ENCODE measurements at places on chromosomes 7 and 10. TPM values are rescaled to one million over a fixed set of nuclear protein-coding genes. Genes with fewer than 3 reads are reported as not detected.

Gene GPRIN2
- not detected for total RNA-seq

- no peak for DNase-seq
- peaks cover 8% of the 10 kb centered on the region for H3K4me1 ChIP-seq
- no peak overlapping the region for H3K27ac ChIP-seq
- H3K4me3 ChIP-seq: no peak overlapping the region
These were observed 10.3 kb downstream of the PWWP2B start for GRCh38 chr10:132407243-132407746.

- no peaks in the 10 kb centered on the region for H3K36me3 ChIP-seq
- no peaks in the 10 kb centered on the region for H3K4me1 ChIP-seq
- no peak overlapping the region for H3K27ac ChIP-seq
- peaks cover 7% of the 10 kb centered on the region for H3K27me3 ChIP-seq
- H3K4me3 ChIP-seq: no peak overlapping the region
These were observed 18.1 kb downstream of the TRIL start for GRCh38 chr7:28939844-28940544.

GRCh38 chr7:75993689-75994387 is 557 bp downstream of the TMEM120A start:
- DNase-seq: peak; percentile 22
- peaks cover 26% of the 10 kb centered on the region for H3K4me1 ChIP-seq

DNA sequence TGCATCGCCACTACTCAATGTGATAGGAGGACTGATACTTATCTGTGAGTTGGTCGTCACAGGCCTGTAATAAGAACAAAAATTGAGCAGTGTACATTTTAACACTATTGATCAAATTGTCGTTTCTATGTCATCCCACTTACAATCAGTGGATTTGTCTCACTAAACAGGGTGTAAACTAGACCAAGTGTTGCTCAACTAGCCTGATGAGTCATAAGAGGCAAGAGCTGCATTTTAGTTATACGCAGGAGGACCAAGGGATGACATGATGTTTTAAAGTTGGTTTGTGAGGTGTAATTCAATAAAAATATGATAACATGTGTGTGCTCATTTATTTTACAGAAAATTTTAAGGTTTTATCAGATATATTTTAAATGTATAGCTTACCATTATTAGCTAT is 1239.2 kb downstream of the REEP3 start:
- H3K27me3 ChIP-seq: no peaks in the 10 kb centered on the region
- DNase-seq: no peak
- H3K4me3 ChIP-seq: no peak overlapping the region
- H3K4me1 ChIP-seq: no peaks in the 10 kb centered on the region

GRCh38 chr7:82959528-82959927 is 203.2 kb downstream of the PCLO start:
- no peak overlapping the region for H3K4me3 ChIP-seq
- no peak overlapping the region for H3K27ac ChIP-seq
- DNase-seq: no peak

DNA sequence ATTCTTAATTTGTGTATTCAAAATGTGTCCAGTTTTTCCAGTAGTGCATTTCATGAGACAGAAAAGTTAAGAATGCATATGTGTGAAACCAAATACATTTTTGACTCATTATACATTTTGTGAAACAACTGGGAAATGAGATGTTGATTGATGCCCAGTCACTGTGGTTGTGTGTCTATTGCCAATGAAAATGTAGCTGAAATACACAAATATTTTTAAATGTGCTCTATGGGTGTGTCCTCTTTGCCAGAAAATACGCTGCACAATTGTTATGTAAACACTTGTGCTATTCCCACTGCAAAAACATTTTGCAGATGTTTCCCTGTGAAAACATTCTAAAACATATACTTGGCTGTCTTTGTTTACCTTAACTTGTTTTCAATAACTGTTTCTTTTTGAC is 395.2 kb downstream of the TFEC start:
- H3K27me3 ChIP-seq: no peaks in the 10 kb centered on the region
- no peak overlapping the region for H3K4me3 ChIP-seq
- H3K27ac ChIP-seq: no peak overlapping the region
- H3K36me3 ChIP-seq: no peaks in the 10 kb centered on the region

Gene NAT16
- not detected for total RNA-seq

- no peaks in the 10 kb centered on the region for H3K27me3 ChIP-seq
- no peak for DNase-seq
- H3K27ac ChIP-seq: no peak overlapping the region
- H3K4me1 ChIP-seq: peaks cover 52% of the 10 kb centered on the region
- H3K36me3 ChIP-seq: peaks cover 6% of the 10 kb centered on the region
These were observed 56.4 kb downstream of the ESYT2 start for GRCh38 chr7:158772916-158773315.

Gene LIPJ
- not detected for total RNA-seq

GRCh38 chr7:50632561-50633413 is 67.6 kb upstream of the DDC start:
- H3K4me3 ChIP-seq: no peak overlapping the region
- no peak overlapping the region for H3K27ac ChIP-seq
- H3K27me3 ChIP-seq: no peaks in the 10 kb centered on the region
- peak; percentile 48 for DNase-seq
- H3K36me3 ChIP-seq: no peaks in the 10 kb centered on the region

GRCh38 chr10:69093933-69094332 is 6.0 kb downstream of the SRGN start:
- no peak overlapping the region for H3K27ac ChIP-seq
- DNase-seq: no peak
- peak overlapping the region; percentile 23 for H3K4me3 ChIP-seq
- peaks cover 58% of the 10 kb centered on the region for H3K4me1 ChIP-seq
- H3K36me3 ChIP-seq: peaks cover 43% of the 10 kb centered on the region

DNA sequence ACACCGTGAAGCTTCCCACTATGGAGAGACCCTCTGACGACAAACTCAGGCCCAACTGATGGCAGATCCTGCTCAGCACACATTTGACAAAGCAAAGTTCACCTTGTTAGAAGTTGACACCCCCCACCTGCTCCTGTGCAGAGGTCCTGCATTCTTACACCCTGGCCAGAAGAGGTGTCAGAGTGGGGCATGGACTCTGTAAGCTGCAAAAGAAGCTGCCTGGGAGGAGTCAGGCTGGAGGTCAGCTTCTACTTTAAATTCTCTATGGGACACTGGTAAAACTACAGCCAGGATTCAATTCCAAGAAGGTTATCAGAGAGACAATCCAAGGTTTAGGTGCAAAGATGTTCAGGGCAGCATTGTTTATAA is 20.0 kb upstream of the TNS3 start:
- no peak for DNase-seq
- peaks cover 9% of the 10 kb centered on the region for H3K36me3 ChIP-seq
- H3K27ac ChIP-seq: no peak overlapping the region
- H3K4me3 ChIP-seq: no peak overlapping the region

DNA sequence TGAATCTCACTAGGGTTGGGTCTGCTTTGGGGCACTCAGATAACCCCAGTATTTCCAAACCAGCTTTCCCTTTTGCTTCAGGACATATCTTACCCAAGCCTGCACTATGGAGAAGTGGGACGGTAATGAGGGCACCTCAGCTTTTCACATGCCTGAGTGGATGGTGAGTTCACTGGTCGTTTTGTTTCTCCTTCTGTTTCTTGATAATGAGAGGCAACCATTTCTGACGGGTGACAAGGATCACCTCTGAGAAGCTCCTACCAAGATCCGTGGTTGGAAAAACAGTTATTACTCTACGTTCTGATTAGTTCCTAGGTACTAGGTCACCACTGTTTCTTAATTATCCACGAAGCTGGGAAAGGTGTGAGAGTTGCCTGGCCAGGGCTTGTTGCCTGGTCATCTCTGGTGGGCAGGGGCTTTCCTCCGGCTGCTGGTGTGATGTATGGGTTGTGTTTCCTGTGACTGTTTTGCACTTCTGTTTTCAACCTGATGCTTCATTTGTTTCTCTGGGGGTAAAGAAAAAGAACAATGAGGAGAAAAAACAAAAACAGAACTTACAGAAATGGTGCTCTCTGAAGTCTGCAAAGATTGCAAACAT is 65.7 kb upstream of the STRIP2 start:
- no peaks in the 10 kb centered on the region for H3K27me3 ChIP-seq
- H3K4me1 ChIP-seq: peaks cover 70% of the 10 kb centered on the region
- DNase-seq: peak; percentile 62
- H3K4me3 ChIP-seq: peak overlapping the region; percentile 71
- H3K27ac ChIP-seq: peak overlapping the region; percentile 86
- H3K36me3 ChIP-seq: no peaks in the 10 kb centered on the region

DNA sequence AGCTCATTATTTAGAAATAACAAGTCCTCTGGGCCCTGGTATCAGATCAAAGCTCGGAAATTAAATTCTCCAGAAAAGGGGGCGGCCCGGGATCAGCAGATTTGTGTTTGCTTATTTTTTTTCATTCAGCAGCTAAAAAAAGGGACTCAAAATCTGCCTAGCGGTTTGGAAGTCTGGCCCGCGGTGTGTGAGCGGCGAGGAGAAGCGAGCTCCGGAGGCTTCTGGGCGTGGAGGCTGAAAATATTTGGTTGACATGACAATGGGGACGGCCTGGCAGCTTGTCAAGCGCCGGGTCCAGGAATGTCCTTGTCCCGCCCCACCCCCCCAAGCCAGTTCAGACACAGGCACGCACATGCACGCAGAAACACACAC is 43.4 kb downstream of the FOXL3 start:
- no peak for DNase-seq
- peaks cover 9% of the 10 kb centered on the region for H3K4me1 ChIP-seq
- H3K27me3 ChIP-seq: no peaks in the 10 kb centered on the region
- H3K4me3 ChIP-seq: no peak overlapping the region
- H3K36me3 ChIP-seq: peaks cover 5% of the 10 kb centered on the region
- no peak overlapping the region for H3K27ac ChIP-seq

Gene PKD2L1
- 0.60 TPM for total RNA-seq

DNA sequence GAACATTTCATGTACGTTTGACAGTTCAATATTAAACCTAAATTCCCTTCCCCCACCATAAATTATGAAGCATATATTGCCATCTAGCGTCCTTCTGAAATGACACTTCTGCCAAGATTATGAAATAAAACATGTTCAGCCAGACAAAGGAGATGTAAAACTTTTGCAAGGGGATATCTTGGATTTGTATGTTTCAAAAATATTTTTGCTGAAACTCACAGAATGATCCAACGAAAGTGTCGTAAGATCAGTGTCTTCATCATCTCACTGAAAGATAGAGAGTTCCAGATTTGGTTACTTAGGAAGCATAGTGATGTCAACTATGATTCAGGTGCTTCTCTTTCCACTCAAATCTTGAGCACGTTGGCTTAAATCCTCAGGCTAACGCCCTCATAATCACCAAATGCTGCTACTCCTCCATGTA is 904.3 kb downstream of the XPNPEP1 start:
- DNase-seq: no peak
- H3K27ac ChIP-seq: no peak overlapping the region
- no peak overlapping the region for H3K4me3 ChIP-seq
- no peaks in the 10 kb centered on the region for H3K27me3 ChIP-seq
- no peaks in the 10 kb centered on the region for H3K36me3 ChIP-seq

Gene BHLHA15
- 3.3 TPM for total RNA-seq

GRCh38 chr7:134946260-134946659 is 40.0 kb upstream of the AGBL3 start:
- H3K27ac ChIP-seq: no peak overlapping the region
- H3K4me1 ChIP-seq: peaks cover 17% of the 10 kb centered on the region
- H3K4me3 ChIP-seq: no peak overlapping the region

Gene LIPF
- total RNA-seq: not detected

Gene HKDC1
- 0.62 TPM for total RNA-seq

- H3K27ac ChIP-seq: no peak overlapping the region
- H3K36me3 ChIP-seq: peaks cover 19% of the 10 kb centered on the region
- peak; percentile 61 for DNase-seq
- H3K4me3 ChIP-seq: no peak overlapping the region
These were observed 14.4 kb upstream of the WBP1L start for GRCh38 chr10:102729029-102730026.

Gene PLEKHS1
- not detected for total RNA-seq

DNA sequence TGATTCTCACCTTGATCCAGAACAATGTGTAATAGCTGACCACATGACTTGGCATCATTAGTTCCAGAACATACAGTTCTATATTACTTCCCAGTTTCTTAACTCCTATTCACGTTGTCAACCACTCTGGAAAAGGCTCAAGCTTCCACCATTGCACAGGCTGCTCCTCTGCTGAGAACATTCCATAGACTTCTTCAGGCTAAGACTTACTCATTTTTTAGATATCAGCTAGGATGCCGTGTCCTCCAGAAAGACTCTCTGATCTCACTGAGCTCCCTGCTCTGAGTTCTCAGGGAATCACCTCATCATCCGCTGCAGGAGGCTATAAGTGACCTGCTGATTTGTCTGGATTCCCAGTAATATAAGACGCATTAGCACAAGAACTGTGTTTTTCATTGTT is 73.1 kb downstream of the HTR7 start:
- no peak overlapping the region for H3K27ac ChIP-seq
- H3K27me3 ChIP-seq: peaks cover 16% of the 10 kb centered on the region
- DNase-seq: no peak
- H3K36me3 ChIP-seq: no peaks in the 10 kb centered on the region
- peaks cover 5% of the 10 kb centered on the region for H3K4me1 ChIP-seq
- no peak overlapping the region for H3K4me3 ChIP-seq

GRCh38 chr7:35878351-35878750 is 77.5 kb downstream of the SEPTIN7 start:
- H3K4me1 ChIP-seq: no peaks in the 10 kb centered on the region
- H3K4me3 ChIP-seq: no peak overlapping the region
- DNase-seq: no peak
- no peaks in the 10 kb centered on the region for H3K27me3 ChIP-seq
- peaks cover 4% of the 10 kb centered on the region for H3K36me3 ChIP-seq
- H3K27ac ChIP-seq: peak overlapping the region; percentile 56

Gene CD36
- total RNA-seq: 0.65 TPM

DNA sequence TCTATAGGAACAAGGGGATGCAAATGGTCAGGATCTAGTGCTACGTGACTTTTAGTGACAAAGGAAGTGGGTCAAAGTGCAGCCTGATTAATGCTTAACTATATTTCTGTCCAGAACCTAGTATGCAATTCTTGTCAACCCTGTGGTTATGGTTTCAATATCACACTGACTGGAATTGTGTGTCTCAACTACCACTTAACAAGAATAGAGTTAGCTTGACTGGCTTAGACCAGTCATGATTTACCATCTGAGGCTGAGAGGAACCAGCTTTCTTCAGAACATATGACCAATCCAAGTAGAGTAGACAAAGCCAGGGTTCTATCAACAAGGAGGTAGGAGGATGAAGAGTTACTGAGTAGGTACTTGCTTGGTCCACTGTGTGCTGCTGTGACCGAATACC is 54.4 kb downstream of the MYPN start:
- no peaks in the 10 kb centered on the region for H3K27me3 ChIP-seq
- no peaks in the 10 kb centered on the region for H3K36me3 ChIP-seq
- H3K27ac ChIP-seq: peak overlapping the region; percentile 25
- peaks cover 13% of the 10 kb centered on the region for H3K4me1 ChIP-seq

GRCh38 chr10:19659920-19660655 is 156.1 kb upstream of the PLXDC2 start:
- H3K4me1 ChIP-seq: no peaks in the 10 kb centered on the region
- no peaks in the 10 kb centered on the region for H3K27me3 ChIP-seq
- no peak overlapping the region for H3K27ac ChIP-seq
- H3K4me3 ChIP-seq: no peak overlapping the region
- DNase-seq: no peak

Gene CALML5
- total RNA-seq: not detected

Gene MBL2
- total RNA-seq: not detected
